ENCODE measurements at places on chromosomes 13 and 19.

GRCh38 chr13:43240278-43240677 lies 216.9 kb downstream of the DNAJC15 start:
- no peak for DNase-seq

- DNase-seq = no peak
Measured at GRCh38 chr19:57088133-57088532, 31.7 kb upstream of the USP29 start.

DNA sequence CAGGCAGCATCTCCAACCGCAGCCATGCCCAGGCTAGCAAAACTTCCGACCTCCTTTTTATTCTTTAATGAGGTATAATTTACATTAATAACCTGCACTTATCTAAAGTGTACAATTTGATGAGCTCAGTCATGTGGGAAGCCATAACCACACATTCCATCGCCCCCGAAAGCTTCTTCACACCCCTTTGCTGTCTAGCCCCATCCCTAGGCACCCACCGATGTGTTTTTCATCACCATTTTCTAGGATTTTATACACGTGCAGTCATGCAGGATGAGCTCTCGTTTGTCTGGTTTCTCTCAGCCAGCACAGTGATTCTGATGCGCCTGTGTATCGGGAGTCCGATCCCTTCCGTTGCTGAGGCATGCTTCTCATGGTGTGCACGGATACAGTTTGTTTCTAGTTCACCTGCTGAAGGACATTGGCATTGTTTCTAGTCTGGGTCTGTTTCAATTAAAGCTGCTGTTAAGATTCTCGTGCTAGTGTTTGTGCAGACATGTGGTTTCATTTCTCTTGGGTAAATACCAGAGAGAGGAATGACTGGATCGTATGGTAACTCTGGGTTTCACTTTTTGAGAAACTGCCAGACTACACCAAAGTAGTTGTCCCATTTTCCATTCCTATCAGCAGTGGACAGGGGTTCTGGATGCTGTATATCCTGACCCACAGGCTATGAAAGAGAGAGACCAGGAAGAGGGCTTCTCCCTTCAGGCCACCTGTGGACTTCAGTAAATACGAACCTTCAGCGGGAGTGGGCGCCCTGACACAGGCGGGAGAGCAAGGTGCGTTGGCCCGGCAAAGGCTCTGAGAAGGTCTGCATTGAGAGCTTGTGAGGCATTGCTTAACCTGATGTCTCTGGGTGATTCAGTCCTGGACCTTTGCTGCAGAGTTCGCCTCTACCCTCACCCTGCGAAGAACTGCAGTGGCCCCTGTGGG lies 4.9 kb downstream of the AP1M1 start:
- DNase-seq = no peak

DNA sequence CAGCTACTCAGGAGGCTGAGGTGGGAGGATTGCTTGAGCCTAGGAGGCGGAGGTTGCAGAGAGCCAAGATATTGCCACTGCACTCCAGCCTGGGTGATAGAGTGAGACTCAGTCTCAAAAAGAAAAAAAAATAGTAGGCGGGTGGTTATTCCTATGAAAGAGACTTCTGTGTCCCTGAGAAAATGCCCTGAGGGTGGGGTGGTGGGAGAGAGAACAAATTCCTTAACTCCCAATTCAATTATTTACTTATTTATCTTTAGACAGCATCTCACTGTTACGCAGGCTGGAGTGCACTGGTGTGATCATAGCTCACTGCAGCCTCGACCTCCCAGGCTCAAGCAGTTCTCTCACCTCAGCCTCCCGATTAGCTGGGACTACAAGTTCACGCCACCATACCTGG lies 10.3 kb upstream of the EEF2 start:
- DNase-seq = no peak

DNA sequence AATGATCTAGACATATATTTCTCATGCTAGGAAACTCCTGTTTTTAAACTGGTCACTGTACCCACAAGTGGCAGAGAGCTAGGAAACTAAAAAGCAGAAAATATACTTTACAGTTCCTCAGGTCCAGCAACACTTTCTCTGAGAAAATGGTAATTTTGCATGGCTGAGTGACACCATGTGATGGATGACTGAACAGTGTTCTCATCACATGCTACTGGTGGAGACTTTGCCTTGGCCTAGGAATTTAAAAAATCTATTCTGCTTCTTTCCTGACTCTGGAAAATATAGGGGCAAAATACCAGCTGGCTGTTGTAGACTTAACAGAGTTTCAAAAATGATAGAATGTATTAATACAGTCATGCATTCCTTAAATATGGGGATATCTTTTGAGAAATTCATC lies 50.0 kb downstream of the LATS2 start:
- DNase-seq = no peak

- DNase-seq = no peak
Measured at GRCh38 chr19:52110780-52111179, 15.2 kb upstream of the ZNF841 start.

DNA sequence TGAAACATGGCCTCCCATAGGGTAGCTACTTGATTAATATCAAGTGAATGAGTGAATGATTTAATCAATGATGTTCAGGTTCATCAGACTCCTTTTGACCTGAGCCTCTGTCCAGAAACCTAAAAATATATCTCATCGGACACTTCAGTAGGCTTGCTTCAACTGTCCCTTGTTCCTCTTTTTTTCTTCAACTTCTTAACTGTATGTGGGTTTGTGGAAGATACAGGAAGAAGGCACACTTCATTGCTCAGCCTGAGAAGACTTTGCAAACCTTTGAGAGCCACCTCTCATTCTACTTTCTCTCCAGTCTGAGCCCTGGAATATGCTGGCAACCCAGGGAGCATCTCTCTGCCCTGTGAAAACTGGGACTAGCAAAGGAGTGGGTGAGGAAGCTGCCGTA lies 557.0 kb downstream of the FGF9 start:
- DNase-seq = no peak

DNA sequence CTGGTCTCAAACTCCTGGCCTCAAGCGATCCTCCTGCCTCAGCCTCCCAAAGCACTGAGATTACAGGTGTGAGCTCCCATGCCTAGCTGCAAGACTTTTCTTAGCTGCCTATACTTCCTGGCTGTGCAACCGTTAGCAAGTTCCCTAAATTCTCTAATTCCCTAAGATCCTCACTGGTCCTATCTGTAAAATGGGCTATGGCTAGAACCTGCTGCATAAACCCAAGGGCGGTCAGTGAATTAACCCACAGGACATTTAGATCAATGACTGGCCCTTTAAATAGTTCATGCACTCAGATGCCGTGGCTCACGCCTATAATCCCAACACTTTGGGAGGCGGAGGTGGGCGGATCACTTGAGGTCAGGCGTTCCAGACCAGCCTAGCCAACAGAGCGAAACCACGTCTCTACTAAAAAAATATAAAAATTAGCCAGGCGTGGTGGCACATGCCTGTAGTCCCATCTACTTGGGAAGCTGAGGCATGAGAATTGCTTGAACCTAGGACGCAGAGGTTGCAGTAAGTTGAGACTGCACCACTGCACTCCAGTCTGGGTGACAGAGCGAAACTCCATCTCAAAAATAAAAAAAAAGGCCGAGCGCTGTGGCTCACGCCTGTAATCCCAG lies 4.1 kb upstream of the C19orf53 start:
- no peak for DNase-seq

DNA sequence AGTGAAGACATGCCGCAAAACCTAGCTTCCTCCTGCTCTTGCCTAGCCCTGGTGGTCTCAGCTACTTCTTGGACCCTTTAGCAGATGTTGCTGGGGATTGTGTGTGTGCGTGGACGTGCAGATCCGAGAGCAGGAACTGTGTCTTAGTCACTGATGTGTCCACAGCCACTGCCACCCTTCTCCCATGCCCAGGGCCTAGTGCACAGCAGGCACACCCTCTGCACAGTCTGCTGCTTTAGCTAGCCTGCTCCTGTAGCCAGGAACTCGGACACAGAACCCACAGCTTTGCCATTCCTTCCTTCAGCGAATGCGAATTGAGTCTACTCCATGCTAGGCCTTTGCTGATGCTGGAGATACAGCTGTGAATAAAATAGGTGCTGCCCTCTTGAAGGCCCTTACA lies 2.3 kb downstream of the CLPTM1 start:
- DNase-seq = no peak
